ENCODE measurements at places on chromosomes 7 and 10.

DNA sequence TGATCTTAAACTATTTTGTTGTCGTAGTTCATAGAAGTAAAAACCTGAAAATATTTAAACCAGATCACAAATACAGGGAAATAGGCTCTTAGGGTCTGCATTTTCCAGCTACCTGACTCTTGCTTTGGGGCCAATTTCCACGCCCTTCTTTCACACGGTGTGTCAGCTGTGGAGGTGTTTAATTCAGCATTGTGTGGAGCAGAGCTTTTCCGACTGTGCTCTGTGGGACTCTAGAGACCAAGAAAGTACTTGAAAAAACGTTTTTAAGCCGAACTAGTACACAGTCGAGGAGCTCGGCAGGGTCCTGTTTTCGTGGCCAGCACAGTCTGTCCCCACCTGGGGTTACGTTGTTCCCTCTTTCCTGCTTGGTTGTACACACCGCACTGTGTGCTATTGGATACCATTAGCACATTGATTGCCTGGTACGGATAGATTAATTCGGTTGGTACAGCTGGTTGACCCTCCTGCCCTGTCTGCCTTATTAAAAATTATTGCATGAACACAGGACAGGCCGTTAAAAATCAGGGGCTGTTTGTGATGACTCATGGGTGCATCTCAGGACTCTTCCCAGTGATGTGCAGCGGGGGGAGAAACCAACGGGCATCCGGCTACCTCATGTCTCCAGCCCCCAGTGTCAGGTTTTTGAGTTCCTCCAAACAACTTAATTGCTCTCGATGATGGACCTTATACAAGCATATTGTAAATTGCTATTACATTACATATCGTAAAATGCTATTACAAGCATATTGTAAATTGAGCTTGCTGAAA is 80.7 kb upstream of the BTBD16 start:
- DNase-seq = no peak

- no peak for DNase-seq
Observed at GRCh38 chr10:131946321-131946751, 35.4 kb downstream of the BNIP3 start.

DNA sequence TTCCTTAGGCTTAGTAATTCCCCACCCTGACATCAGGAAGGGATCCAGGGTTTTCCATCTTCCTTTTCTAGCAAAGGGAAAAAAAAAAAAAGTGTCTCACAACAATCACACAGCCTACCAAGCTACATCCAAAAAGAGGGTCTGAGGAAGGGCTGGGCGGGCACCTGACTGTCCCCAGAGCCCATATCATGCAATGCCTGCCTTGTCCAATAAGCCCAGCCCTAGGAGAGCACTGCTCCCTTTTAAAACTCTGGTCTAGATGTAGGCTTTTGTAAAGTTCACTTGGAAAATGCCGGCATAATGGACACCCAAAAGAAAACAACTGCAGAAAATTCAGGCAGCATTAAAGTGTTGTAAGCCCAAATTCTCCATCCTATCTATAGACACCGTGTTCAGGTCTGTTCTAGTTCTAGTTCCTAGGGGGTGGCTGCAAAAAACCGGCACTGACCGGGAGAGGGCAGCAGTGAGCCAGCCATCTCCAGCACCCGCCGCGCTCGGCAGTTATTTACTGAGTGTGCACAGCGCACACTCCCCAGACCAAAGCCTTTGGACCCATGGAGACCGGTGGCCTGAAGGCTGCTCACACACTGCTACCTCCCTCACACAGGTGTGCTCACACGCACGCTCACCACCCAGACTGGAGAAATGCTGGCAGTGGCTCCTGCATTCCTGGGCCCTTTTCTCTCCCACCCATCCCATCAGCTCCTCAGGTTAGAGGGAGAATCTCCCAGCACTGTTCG is 48.7 kb downstream of the PODXL start:
- peak; percentile 76 for DNase-seq

DNA sequence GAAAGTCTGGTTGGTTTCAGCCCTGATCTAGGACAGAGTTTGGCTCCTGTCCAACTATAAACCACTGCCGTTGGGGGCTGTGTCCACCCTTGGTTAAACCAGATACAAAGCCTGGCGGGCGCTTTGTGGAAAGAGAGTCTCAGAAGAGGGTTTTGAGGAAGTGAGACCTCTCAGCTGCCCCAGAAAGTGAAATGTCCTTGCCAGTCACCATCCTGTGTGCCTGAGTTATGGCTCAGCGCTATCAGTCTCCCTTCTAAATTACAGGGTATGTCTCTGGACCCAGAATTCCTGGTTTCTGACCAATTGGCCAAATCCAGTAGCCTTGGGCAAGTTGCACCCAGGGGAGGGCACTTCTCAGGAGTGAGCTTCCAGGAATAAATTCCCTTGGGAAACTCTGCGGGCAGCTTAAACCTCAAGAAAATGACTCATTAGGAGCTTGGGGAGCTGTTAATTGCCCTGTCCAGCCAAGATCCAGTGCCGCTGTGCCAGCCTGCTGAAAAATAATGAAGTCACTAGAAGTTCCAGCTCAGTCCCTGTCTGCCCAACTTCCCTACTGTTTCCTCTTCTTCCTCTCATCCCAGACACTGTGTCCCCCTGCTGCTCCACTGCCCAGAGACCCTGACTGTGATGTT is 66.7 kb upstream of the PDZD8 start:
- no peak for DNase-seq

GRCh38 chr7:3304131-3304530 is 3.1 kb downstream of the SDK1 start:
- no peak for DNase-seq

GRCh38 chr7:115004121-115004520 is 82.2 kb downstream of the MDFIC start:
- DNase-seq = no peak

DNA sequence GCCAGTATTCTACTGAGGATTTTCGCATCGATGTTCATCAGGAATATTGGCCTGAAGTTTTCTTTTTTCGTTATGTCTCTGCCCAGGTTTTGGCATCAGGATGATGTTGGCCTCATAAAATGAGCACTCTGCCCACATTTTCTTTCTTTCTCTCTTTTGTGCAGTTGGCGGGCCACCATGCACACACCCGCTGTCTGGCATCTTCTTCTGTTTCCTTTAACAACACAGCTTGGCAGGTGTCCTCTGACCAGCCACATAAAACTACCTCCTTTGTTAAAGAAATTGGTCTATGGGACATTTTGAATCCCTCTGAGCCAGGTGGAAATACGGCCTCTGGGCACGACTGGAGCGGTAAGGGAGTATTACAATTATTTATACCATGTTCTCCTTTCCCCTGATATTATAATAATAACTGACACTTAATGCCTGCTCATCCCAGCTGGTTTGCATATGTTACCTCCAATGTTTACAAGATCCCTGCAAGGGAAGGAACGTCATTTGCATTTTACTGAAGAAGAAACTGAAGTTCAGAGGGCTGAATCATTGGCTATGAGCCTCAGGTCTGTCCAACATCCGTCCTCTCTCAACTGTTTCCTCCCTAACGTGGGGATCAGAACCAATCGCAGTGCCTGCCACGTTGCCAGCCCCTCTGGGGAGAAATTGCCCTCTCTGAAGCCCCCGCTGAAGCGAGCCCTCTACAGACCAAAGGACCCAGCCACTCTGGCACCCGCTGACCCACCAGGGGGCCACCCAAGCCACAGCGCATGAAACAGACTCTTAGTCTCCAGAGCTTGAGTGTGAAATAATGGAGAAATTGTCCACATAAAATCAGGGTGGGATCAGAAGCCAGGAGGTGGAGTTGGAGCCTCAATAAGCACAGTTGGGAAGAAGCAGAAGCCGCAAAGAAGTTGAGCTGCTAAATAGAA is 125.0 kb upstream of the FOXK1 start:
- no peak for DNase-seq

DNA sequence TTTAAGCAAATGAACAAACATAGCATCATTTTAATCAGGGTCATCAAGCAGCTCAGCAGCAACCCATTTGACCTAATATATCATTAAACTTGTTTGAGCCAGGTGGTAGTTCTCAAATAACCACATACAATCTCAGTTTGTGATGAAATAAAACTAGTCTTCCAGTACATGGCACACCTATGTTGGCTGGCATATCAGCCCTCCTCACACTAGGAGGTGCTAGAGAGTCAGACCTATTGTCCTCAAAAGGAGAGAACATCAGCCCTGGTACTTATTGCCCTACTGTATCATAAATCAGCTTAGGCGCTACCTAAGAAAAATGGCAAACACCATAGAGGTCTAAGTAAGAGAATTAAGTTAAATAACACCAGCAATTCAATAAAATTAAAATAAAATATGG is 81.7 kb downstream of the CABCOCO1 start:
- DNase-seq = no peak

DNA sequence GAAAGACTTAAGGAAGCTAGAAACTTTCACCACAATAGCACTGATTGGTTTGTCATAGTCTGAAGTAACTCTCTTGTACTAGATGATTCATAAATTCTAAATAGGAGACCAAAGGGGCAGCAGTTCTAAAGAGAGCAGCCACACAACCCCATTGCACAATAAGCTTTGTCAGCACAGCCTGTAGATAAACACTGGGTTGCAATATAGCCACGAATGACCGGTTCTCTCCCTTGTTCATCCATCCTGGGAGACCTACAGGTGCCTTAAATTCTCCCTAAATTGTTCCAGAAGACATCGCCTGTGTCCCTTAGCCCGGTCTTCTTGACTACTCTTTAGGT is 167.0 kb downstream of the SNX13 start:
- DNase-seq = no peak

GRCh38 chr10:78938695-78939672 is 129.8 kb upstream of the ZMIZ1 start:
- DNase-seq = no peak

DNA sequence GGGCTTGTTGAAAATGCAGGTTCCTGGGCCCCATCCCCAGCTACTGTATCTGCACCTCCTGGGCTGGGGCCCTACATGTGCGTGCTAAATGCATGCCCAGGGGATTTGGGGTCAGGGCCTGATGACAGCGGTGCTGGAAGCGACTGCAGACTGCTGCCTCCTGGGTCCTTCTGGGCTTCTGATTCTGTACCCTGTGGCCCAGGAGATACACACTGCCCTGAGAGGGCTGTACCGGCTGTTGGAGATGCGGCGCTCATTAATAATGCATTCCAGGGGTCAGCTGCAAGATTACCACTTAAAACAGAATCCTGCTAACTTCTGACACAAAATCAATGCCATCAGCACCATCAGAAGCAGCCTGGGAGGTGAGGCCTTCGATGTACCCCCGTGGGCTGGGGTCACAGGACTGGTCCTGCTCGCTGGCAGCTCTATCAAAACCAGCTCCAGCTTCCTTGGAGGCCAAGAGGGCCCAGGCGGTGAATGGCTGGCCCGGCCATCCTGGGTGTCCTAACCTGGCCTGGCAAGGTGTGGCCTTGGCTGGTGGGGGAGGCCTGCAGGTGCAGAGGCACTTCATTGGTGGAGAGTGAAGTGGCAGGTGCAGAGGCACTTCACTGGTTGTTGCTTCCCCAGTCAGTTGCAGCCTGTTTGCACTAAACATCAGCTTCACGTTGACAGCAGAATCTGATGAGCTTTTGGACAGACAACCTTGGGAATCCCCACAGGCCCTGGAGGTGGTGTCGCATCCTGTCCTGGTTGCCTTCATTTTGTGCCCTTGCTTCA is 79.2 kb downstream of the GLRX3 start:
- no peak for DNase-seq

GRCh38 chr10:124744102-124745050 is at the start of gene FAM53B:
Gene FAM53B, minus strand, starts transcription at chr10:124744378. Its CDS starts 37,665 bp downstream, at chr10:124706713.
- DNase-seq = peak; percentile 72

GRCh38 chr10:34002896-34003295 is 668.4 kb upstream of the NRP1 start:
- DNase-seq = no peak

- DNase-seq = no peak
Observed at GRCh38 chr7:112084520-112084971, 121.7 kb downstream of the DOCK4 start.

- no peak for DNase-seq
Observed at GRCh38 chr10:77180104-77180503, 457.5 kb downstream of the KCNMA1 start.

- DNase-seq = no peak
Observed at GRCh38 chr10:59814878-59815277, 61.6 kb upstream of the MRLN start.

DNA sequence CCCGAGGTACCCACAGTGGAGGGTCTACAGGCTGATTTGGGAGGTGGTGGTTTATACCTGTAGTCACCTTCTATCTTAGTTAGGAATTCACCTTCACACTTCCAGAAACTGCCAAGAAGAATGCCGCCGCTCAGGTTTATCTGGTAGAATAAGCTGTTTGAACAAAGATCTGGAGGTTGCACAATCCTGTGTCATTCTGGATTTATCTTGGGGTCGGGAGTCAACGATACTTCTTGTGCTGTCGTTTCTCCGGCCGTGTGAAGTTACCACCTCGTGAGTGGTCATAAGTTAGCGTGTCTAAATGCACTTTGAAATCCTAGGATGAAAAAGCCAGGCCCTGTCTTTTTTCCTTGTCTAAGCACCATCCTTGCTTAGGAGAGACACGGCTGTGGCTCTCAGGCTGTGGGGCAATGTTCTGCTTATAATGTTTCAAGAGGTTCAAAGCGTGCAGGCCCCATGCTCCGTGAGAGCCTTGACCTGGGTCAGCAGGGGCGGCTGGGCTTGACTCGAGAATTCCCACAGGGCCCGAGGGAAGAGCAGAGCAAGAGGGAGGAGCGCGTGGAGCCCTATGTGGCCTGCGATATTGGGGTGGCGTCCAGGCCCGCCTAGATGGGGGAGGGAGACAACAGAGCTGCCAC is 35.5 kb downstream of the GRIFIN start:
- no peak for DNase-seq

GRCh38 chr7:148026713-148027112 is 563.9 kb upstream of the C7orf33 start:
- DNase-seq = no peak

DNA sequence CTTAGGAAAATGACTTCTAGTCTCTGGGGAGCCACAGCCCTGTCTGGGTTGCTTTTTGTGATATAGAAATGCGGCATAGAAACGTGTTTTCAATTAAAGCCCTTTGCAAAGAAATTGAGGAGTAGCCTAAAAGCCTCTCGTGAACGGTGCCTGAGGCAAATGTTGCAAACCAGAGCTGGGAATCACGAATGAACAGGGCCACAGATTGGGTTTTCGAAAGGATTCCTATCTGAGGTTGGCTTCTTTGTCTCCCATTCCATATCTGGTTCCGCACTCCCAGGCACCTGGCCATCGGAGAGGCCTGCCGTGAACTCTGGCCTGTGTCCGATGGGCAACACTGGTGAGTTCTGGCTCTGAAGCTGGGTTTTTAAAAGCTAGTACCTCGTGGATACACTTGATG is 221.6 kb downstream of the TCF7L2 start:
- no peak for DNase-seq

DNA sequence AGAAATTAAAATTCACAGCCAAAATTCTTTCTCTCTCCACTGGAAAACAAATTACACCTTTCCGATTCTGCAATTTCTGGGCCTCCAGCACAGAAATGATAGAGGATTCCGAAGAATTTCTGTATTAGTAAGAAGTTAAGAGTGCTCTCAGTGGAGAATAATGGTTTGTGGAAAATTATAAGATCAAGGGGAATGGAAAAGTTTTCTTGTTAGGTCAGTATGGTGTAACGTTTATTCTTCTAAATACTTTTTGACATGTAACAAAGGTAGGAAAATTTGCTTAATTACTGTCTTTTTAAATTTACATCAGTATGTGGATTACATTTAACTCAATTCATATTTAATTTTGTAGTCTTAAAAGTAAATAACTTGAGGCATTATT is 288.3 kb upstream of the NFE2L3 start:
- DNase-seq = no peak

- no peak for DNase-seq
Observed at GRCh38 chr10:129875993-129876726, 87.9 kb downstream of the EBF3 start.
